ENCODE measurements at places on chromosomes 6 and 20.

- DNase-seq: no peak
Observed at GRCh38 chr20:51807720-51808250, 5.5 kb upstream of the SALL4 start.

GRCh38 chr6:156918647-156919046, 141.5 kb downstream of the ARID1B start:
- no peak for DNase-seq

DNA sequence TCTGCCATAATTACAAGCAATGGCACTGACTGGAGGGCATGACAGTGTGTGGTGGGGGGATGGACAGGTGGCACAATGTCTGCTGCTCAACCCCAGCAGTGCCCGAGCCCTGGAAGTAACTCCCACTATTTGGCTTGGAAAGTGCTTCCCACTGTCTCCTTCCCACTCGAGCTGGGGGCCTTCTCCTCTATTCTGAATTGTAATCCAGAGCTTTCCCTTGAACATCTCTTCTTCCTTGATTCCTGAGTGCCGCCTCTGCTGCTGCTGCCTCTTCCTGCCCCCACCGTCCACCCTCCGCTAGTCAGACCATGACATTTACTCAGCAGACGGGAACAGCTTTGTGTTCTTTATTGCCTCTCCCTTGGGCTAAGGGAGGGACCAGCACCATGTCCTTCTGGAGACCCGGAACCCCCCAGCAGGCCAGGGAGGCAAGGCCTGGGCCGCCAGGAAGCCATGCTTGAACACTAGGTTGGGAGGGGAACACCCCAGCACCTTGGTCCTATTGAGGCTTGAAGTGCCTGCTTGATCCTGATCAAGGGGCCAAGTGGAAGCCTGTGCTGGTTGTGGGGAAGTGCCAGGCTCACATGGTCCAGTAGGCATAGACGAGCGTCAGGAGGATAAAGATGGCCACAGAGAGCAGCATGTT, 17.0 kb downstream of the CCDC167 start:
- DNase-seq: no peak

- no peak for DNase-seq
Observed at GRCh38 chr6:3874069-3874468, 24.9 kb downstream of the FAM50B start.

GRCh38 chr6:12401200-12401599, 111.0 kb downstream of the EDN1 start:
- DNase-seq: no peak

- DNase-seq: no peak
Observed at GRCh38 chr6:142773324-142773723, 171.7 kb downstream of the HIVEP2 start.

- DNase-seq: no peak
Observed at GRCh38 chr20:21681234-21681921, 24.1 kb upstream of the PAX1 start.

DNA sequence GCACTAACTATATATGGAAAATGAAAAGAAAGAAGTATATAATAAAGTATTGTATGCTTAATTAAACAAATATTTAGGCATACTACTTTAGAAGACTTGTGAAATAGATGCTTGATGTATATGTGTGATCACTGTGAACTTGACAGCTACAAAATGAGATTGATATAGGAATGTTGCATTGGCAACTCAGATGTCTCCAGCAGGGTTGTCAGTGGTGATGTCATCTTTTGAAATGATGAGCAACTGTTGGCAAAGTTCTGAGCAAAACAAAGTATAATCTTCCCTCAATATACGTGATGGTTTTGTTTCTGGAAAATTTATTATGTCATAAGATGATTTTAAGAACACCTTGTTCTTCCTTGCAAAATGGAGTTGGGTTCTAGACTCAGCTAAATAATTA, 133.8 kb downstream of the ARID1B start:
- no peak for DNase-seq

DNA sequence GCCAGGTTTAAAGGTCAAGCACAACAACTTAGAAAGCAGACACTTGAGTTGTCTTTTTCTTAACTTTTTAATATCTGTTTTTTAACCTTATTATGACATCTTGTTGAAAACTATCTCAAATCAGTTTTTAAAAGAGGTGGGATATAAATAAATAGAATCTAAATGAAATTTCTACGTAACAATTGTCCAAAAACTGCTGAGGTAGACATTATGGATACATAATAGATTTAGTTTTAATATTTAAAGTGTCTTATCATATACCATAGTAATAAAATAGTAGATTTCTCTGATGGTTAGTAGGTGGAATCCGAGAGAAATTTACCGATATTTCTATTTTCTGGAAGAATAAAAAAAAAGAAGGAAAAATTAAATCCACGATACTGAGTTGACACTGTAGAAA, 113.9 kb upstream of the MMS22L start:
- no peak for DNase-seq

DNA sequence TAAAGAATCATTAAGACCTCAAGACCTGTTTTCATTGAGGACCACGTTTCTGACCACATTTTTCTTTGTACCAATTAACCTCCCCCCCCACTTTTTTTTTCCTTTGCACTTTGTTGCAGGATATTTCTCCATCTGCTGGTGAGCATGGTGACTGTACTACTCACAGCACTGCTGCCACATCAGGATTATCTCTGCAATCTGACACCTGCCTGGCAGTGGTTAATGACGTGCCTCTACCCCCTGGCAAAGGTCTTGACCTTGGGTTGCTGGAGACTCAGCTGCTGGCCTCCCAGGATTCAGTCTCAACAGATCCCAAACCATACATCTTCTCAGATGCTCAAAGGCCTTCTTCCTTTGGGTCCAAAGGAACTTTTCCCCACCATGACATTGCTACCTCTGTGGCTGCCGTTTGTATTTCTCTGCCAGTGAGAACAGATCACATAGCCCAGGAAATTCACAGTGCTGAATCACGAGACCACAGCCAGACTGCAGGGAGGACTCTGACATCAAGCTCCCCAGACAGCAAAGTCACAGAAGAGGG, 46.6 kb upstream of the EDN3 start:
- DNase-seq: peak; percentile 47

GRCh38 chr20:7772371-7772770, 167.9 kb downstream of the HAO1 start:
- no peak for DNase-seq

DNA sequence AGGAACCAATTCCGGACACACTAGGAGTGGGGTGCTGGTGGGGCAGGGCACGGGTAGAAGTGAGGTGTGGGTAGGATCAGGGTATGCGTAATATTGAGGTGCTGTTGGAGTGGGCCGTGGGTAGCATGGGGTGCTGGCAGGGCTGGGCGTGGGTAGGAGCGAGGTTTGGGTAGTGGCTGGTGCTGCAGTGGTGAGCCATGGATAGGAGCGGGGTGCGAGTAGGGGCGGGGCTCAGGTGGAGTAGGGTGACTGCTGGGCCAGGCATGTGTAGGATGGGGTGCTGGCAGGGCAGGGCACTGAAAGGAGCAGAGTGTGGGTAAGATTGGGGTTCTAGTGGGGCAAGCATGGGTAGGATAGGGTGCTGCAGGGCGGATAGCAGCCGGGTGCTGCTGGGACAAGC, 114.2 kb upstream of the DUSP22 start:
- DNase-seq: no peak

GRCh38 chr6:21271428-21272155, 322.0 kb upstream of the SOX4 start:
- no peak for DNase-seq

DNA sequence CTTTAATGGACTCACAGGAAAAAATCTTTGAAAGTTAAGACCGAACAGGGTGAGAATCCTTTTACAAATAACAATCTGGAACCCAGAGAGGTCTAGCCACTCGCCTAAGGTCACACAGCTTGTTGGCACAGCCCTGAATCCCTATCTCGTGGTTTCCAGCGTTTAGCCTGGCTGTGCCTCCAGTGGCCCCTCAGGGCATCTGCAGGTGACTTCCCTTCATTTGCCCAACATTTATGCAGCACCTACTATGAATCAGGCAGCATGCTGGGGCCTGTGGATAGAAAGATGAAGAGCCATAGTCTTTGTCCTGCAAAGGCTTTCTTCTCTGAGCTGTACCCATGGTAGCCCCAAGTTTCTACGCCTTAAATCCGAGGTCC, 2.6 kb upstream of the NR2E1 start:
- DNase-seq: no peak

DNA sequence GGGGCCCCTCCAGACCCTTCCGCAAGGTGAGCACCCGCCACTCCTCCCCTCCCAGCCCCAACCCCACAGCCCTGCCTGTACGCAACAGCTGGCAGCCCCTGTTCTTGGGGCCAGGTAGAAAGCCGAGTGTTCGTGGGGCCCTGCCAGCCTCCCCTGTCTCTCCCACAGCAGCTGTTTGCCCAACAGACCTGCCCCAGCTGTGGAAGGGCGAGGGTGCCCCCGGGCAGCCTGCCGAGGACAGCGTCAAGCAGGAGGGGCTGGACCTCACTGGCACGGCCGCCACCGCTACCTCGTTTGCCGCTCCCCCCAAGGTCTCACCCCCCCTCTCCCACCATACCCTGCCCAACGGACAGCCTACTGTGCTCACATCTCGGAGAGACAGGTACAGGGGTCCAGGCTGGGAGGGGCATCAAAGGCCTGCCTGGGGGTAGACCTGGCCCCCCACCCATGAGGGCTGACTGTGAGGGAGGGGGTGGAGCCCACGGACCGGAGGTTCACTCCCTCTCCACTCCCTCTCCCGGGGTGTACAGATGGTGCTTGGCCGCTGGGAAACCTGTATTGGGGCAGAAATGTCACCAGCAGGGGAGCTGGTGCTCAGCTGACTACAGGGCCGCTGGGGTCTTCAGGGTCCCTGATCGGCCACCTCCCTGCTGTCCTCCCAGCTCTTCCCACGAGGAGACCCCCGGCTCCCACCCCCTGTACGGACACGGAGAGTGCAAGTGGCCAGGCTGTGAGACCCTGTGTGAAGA, 41.1 kb downstream of the FOXP4 start:
- DNase-seq: no peak

- no peak for DNase-seq
Observed at GRCh38 chr6:56642366-56643261, at the start of gene DST. DST (minus strand) TSS chr6:56642889.

GRCh38 chr6:150717419-150717818, 117.7 kb downstream of the PLEKHG1 start:
- no peak for DNase-seq

- no peak for DNase-seq
Observed at GRCh38 chr6:6972456-6972855, 135.3 kb upstream of the RREB1 start.

GRCh38 chr20:54212226-54212625, 4.3 kb downstream of the PFDN4 start:
- no peak for DNase-seq

DNA sequence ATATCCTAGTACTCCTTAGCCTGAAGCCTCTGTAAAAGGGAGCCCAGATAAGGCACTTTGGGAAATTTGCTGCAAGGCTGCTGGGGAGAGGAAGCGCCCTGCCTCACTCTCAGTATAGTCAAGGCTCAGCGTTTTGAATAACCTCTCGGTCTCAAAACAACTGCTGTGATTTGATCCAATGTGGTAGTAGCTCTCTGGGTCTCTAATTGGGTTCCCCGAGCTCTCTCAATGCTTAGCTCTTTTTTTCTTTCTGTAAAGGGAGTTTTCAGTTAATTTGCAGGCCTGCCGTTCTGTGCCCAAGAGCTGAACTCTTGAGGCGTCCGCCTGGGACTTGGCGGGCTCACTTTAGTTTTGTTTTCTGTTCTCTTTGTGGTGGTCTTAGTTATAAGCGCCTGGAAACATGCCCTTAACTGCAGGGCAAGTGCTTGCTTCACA, 41.2 kb downstream of the ZHX3 start:
- DNase-seq: no peak

- no peak for DNase-seq
Observed at GRCh38 chr6:36800223-36801076, 38.8 kb downstream of the CPNE5 start.

GRCh38 chr6:111989743-111990142, 64.2 kb upstream of the CCN6 start:
- no peak for DNase-seq

DNA sequence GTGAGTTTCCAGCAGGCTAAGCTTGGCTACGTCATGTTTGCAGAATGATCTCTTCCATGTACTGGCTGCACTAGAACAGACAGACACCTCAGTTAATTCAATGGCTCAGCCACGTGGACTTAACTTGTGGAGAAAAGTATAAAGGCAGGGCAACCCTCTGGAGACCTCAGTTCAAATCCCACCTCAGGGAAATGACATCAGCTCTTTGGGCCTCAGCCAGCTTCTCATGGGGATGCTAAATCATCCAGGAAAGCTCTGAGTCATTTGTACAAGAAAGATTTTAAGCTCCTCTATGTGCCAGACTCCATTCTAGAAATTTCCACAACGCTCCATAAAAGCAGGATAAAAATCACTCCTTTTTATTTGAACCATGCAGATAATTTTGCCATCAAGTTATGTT, 128.5 kb upstream of the SALL4 start:
- no peak for DNase-seq

DNA sequence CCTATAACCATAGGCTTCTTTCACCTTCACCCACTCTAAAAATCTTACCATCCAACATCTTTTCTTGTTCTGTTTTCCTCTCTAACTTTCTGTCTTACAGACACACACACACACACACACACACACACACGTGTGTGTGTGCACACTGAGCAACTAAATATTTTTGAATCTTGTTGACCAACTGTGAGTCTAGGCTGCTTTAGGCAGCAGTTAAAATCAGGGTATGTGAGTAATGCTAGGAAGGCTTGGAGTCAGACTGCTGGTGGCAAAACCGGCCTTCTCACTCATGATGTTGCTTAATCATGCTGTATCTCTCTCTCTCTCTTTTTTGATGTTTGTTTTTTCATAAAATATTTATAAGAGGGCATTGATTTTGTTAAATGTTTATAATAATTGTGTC, 103.1 kb upstream of the TBX18 start:
- no peak for DNase-seq

GRCh38 chr6:33172688-33173534, 19.4 kb downstream of the COL11A2 start:
- no peak for DNase-seq

DNA sequence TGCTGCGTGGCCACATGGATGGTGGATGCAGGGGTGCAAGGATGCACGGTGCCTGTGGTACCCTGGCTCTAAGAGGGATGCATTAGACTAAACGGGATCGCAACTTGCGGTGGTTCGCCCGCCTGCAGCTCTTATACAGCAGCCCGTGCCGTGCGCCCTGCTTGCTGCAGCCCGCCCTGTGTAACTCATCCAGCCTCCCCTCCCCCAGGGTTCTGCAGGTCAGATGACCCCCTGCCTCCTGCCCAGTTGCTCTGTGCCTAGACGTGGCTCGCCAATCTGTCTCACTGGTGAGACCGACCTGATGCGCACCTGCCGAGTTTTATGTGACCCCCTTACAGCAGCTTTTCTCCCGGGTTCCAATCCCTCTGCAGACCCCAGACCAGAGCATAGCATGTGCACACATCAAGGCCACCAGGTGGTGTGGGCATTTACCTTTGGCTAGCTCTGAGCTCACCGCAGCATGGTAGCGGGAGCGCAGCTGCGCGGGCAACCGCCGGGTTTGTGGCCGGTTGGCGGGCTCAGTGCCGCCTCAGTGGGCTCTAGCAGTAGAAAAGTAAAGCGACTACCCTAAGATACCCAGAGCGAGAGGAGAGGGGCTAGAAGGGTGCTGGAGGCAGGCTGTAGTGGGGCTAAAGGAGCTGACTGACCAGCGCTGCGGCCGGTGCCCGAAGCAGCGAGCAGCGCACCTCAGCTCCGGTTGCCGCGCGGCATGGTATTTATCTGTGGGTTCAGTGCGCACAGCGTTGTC, 693 bp upstream of the GNAS-AS1 start:
- no peak for DNase-seq

- no peak for DNase-seq
Observed at GRCh38 chr20:38559764-38560163, 21.2 kb upstream of the ADIG start.

- peak; percentile 52 for DNase-seq
Observed at GRCh38 chr6:27866357-27867050, 45.7 kb downstream of the OR2B2 start.

Data from T-cell (primary cell).